ENCODE measurements at places on chromosomes 2 and 18. TPM values are rescaled to one million over a fixed set of nuclear protein-coding genes. Genes with fewer than 3 reads are reported as not detected.

DNA sequence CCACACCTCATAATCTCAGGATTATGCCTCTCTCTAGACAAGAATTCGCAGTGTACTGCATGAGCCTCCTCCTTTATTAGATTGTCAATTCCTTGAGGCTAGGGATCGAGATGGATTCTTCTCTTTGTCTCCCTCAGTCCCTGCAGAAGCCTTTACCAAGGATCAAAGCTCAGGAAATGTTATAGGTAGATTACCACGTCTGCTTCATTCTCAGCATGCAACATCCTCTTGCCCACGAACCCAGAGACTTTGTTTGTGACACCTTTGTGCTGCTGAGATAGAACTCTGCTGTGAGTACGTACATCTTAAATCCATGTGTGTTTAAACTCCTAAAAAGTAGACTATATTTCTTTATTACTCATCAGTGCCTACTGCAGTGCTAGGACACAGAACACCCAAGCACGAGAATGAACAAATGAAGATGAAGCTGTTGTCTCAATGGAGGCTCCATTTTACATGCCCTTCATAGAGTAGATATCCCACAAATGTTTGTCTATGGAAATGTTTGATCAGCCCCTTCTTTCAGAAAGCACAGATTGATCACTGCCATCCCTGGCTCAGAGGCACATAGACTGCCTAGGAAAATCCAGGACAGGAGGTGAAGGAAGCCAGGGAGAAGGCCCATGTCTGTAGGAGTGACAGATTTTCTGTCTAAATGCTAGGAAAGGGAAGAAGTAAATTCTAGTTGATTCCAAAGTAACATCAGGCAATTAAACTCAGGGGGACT lies 98.8 kb upstream of the KLHL29 start:
- no peak for DNase-seq

DNA sequence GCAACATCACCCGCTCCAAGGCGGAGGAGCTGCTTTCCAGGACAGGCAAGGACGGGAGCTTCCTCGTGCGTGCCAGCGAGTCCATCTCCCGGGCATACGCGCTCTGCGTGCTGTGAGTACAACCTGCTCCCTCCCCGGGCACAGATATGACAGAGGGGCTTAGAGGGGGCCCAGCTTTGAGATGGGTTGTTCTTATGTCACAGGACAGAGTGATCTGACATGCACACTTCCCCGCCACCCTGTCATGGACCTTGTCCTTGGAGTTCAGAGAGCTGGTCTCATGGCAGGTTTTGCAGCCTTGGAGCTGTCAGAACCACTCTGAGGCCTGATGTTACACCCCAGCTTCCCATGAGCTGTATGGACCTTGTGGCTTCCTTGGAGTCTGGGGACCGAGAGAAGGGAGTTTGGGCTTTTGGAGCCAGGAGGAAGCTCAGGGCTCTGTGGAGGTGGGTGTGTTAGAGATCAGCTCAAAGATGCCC lies 398 bp downstream of the INPP5D start:
- DNase-seq = no peak

GRCh38 chr18:63058521-63058920 lies 261.0 kb downstream of the BCL2 start:
- no peak for DNase-seq

Gene CFAP210
- not detected for total RNA-seq

DNA sequence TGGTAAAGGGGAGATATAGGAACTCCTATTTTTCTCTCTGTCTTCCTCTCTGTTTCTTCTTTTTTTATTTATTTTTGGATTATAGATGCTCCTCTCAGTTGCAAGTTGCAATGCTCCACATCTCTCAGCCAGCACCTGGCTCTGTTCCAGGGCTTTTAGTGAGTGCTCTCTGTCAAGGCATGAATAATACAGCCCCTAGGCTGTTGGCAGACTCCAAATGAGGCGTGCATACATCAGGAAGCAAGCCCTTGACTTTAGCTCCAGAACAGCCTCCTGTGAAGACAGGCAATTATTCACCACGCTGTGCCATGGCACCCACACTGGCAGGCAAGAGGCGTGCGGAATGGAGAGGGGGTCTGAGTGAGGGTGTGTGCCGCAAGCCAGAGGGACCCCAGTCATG lies 228.1 kb upstream of the PXDN start:
- no peak for DNase-seq

DNA sequence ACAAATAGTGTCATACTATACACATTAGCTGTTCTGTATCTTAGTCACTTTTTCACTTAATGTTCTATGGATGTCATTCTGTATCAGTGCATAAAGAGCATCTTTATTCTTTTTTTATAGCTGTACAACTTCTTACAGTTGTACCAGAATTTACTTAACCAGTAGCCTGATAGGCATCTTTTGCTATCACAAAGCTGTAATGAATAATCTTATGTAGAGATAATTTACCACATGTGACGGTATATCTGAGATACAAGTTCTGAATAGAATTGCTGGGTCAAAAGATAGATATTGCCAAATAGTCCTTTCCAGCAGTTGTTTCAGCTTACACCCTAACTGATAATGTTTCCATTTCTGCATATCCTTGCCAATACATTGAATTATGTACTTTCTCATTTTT lies 70.0 kb downstream of the PTRHD1 start:
- DNase-seq = no peak

GRCh38 chr18:13236411-13236810 lies 17.9 kb downstream of the LDLRAD4 start:
- DNase-seq = no peak

DNA sequence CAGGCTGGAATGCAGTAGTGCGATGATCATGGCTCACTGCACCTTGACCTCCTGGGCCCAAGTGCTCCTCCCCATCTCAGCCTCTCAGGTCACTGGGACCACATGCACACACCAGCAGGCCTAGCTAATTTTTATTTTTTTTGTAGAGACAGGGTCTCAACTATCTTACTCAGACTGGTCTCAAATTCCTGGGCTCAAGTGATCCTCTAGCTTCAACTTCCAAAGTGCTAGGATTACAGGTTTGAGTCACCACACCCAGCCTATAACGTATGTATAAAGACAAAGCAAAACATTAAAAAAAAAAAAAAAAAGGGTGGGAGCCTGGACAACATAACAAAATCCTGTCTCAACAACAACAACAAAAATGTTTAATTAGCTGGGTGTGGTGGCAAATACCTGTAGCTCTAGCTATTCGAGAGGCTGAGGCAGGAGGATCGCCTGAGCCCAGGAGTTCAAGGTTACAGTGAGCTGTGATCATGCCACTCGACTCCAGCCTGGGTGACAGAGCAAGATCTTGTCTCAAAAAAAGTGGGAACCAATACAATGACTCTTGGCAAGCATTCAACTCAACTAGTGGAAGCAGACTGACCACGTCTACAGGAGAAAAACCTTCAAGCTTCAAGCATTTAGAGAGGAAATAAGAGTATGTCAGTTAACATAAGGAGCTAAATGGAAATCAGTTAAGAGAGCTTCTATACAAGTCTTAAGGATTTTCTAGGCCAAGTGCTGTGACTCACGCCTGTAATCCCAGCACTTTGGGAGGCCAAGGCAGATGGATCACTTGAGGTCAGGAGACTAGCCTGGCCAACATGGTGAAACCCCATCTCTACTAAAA lies 2.6 kb downstream of the GTF3C2 start:
- no peak for DNase-seq

Measured in posterior vena cava (tissue), 2 donors.